ENCODE measurements at places on chromosomes 2 and 18.

DNA sequence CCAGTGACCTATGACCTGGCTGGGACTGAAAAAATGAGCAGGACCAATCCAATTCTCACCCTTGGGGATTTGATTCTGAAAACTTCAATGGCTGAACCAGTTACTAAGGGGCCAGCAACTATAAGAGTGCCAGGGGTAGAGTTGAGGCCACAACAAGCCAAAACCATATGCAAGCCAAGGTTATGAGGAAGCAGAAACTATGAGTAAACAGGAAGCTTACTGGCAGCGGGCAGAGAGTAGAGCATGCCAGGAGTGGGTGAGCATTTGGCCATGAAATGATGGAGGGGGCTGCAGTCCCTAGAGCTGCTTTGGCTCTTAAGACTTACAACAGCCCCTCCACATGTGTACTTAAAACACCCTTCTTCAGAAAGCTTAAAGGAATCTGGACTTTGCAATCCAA lies 82.4 kb downstream of the RBMS1 start:
- peak; percentile 28 for DNase-seq

- DNase-seq = no peak
Observed at GRCh38 chr2:134218930-134219658, 34.8 kb upstream of the MGAT5 start.

GRCh38 chr2:236545814-236546480 lies 23.7 kb upstream of the ACKR3 start:
- peak; percentile 33 for DNase-seq

- no peak for DNase-seq
Observed at GRCh38 chr18:22703883-22704585, 229.1 kb upstream of the RBBP8 start.

- DNase-seq = no peak
Observed at GRCh38 chr2:1975060-1975459, 230.7 kb upstream of the PXDN start.

DNA sequence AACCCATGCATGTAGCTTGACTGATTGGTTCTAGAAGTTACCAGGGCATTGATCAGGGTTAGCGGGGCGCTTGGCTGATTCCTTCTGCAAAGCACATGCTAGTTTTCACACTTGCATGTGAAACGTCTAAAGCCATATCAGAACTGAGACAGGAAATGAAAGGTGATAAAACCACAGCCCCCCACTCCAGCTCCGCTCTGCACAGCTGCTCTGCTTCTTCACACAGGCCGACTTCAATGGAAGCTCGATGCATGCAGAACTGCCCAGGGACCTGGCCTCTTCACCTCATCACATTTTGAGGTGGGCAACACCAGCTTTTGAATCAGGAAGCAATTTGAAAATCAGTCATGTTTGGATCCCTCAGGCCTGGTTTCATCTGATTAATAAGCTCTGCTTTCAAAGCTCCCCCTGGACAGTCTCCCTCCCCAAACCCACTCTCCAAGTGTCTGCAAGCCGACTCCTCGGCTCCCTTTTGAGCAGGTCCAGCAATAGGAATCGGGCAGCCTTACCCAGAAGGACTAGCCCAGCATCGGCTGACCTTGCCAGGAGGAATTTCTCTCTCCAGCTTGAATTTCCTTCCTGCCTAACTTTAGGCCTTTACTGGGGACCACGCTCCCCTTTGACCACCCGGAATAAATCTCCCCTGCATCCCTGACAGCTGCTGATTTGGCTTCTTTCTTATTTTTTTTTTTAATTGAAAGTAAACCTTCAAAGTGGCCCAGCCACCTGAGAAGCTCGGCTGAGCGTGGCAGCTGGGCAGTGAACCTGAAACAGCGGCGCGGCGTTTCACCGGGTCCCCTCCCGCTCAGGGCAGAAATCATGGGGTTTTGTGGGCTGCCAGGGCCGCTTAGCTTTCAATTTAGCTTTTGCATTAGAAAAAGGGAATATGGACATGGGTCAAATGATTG lies 31.7 kb downstream of the HRH4 start:
- DNase-seq = no peak

GRCh38 chr2:215664847-215665525 lies 229.1 kb upstream of the FN1 start:
- no peak for DNase-seq

- no peak for DNase-seq
Observed at GRCh38 chr2:236642125-236642524, 72.5 kb downstream of the ACKR3 start.

- no peak for DNase-seq
Observed at GRCh38 chr2:188349019-188349418, 57.3 kb downstream of the GULP1 start.

DNA sequence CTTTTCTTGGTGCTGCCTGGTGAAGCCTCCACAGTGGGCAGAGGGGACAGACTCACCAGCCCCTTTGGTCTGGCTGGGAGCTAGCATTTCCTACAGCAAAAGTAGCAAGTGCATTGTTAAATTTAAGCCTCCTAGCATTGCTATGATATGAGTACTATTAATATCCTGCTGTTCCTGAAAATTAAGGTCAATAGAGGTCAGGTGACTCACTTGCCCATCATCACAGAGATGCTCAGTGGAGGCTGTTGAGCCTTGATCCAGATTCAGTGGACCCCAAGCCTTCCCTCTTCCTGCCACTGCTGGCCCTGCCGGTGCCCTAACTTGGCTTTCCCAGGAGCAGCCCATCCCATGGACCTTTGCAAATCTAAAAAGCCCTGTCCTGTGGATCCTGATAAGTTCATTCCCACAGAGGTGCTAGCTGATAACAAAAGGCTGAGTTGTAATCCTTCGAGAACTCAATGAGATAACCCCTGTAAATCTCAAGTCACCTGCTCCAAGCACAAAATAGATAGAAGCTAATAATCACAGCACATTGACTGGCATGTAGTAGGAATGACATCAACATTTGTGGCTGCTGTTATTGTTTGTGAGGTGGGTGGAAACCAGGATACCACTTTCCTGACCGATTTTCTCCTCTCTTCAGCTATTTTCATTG lies 84.4 kb downstream of the THNSL2 start:
- DNase-seq = no peak

- DNase-seq = no peak
Observed at GRCh38 chr18:35514752-35515459, 17.1 kb upstream of the INO80C start.

DNA sequence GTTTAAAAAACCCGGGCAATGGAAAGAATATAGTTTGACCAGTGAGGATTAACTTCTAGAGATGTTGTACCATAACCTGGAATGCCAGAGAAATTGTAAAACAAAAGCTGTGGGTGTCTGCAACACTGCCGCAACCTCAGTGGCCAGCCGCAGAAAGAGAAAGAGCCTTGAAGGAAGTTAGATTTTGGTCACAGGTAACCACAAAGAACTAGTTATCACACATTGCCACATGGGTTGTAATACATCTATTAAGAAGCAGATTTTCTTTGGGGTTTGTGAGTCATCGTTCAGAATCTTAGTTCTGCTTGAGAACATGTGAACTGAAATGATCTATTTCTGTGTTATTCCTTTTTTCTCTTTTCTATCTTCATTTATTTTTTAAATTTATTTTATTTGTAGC lies 222.9 kb upstream of the AGAP1 start:
- DNase-seq = peak; percentile 49

- DNase-seq = no peak
Observed at GRCh38 chr2:76579911-76580310, 869.2 kb upstream of the GCFC2 start.

GRCh38 chr2:55311444-55311870 lies 42.4 kb upstream of the MTIF2 start:
- no peak for DNase-seq

DNA sequence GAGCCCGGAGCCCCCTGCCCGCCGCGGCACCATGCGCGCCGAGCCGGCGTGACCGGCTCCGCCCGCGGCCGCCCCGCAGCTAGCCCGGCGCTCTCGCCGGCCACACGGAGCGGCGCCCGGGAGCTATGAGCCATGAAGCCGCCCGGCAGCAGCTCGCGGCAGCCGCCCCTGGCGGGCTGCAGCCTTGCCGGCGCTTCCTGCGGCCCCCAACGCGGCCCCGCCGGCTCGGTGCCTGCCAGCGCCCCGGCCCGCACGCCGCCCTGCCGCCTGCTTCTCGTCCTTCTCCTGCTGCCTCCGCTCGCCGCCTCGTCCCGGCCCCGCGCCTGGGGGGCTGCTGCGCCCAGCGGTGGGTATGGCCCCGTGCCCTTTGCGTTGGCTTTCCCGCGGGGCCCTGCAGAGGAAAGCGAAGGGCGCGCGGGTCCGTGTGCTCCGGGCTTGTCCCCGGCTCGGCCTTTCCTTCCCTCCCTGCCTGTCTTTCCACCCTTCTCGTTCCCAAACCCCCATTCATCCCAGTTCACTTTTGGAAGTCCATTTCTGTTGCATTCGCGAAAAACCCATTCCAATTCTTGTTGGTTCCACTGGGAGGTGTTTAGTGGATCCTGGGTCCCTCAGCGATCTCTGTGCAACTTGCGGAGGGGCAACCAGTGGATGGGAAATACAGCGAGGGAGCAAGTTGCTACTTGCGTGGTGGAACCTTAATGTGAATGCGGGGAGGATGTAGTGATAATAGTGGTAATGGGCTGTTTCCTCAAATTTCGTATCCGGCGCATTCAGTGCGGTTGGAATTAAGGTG lies 599 bp downstream of the ADAM23 start:
- DNase-seq = peak; percentile 4

DNA sequence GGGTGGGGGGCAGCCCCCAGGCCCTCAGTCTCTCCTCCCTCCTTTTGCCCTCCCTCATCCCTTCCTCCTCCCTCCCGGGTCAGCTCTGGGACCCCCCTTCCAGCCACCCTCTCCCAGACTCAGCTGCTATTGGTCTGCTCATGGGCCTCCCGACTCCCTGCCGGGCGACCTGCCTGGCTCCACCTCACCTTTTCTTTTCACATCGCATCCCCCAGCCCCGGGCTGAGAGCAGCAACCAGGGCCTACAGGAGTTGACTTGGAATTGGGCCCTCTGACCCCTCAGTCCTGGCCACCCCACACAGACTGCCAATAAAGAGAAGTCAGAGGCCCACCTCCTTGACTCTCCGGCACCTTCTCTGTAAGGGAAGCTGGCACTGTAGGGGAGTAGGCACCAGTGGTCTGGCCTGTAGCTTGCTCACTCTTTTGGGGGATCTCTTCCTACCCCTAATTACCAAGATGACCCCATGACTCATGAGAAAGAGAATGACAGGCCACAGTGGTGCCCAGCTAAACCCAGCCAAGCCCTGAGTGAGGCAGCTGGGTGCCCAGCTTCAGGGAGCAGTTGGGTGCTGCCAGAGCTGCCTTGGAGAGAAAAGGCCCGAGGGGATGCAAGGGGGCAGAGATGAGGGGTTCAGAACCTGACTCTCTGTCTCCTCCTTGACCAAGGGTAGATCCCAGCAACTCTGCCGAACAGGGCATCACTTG lies 2.0 kb upstream of the ECEL1 start:
- no peak for DNase-seq

GRCh38 chr18:79775441-79776221 lies 22.1 kb upstream of the KCNG2 start:
- DNase-seq = no peak

DNA sequence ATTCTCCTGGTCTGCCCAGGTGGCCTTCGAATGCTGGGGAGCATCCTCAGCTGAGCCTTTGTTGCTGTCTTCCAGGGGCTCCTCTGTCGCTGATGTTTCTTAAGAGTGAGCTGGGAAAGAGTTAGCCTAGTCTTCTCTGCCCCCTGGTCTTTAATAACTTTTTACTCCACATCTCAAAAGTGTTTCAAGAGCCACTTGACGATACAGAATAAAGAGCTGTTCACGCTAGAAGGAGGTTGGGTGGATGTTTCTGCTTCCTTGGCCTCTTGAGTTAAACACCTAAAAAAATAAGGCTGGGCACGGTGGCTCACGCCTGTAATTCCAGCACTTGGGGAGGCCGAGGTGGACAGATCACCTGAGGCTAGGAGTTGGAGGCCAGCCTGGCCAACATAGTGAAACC lies 2.8 kb upstream of the BUB1 start:
- DNase-seq = no peak

GRCh38 chr2:219698748-219699439 lies 71.5 kb downstream of the SLC4A3 start:
- DNase-seq = no peak

- no peak for DNase-seq
Observed at GRCh38 chr2:14297340-14297739, 335.2 kb upstream of the LRATD1 start.

DNA sequence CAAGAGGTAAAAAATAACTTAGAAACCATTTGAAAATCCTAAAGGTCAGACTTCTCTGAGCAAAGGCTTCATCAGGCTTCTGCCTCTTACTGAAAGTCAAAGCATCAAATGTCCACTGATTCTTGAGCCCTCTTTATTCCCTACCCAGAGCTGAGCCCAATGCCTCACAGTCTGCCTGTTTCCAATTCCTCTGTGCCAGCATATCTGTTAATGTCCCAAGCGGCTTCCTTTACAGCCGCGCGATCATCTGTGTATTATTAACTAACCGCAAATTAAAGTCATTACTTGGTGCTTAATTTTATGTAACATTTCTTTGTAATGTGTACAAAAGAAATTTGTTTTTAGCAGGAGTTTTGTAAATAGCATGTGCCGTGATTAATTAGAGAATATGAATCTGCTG lies 418.8 kb upstream of the HNRNPA3 start:
- no peak for DNase-seq

- no peak for DNase-seq
Observed at GRCh38 chr2:27003007-27003406, 29.8 kb upstream of the TMEM214 start.

DNA sequence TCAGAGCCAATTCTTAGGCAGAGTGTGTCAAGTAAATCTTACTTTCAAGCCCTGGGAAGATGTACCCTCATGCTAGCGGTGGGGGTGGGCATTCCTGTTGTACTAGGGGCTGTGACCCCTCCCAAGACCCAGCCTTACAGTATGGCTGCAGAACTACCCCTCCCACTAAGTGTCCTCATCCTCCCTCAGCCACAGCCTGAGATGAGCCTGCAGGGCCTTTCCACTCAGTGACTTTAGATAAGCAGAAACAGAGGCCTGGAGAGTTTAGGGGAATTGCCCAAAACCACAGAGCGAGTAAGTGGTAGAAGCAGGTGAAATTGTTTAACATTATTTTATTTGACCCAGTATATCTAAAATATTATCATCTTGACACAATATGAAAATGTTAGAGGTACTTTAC lies 36.6 kb downstream of the TTC32 start:
- DNase-seq = no peak

- no peak for DNase-seq
Observed at GRCh38 chr2:216629784-216630183, 3.4 kb upstream of the IGFBP2 start.

DNA sequence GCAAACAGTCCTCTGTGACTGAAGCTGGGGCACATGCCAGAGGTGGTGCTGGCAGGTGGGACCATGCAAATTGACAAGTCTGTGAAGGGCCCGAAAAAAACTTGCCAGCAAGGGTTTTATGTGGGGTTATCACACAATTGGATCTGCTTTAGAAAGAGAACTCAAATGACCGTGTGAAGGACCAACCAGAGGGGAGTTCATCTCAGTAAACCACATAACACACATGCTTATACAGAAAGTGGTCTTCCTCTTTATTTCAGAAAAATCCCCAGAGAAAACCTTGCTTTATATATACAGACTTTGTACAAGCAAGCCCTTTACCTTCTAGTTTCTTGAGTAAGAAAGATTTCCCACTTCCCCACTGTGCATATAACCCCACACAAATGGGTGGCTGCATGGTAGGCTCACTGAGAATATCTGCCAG lies 46.7 kb downstream of the KIDINS220 start:
- DNase-seq = no peak

- DNase-seq = no peak
Observed at GRCh38 chr2:10054976-10055375, 11.6 kb downstream of the KLF11 start.

GRCh38 chr18:77168811-77169311 lies 36.3 kb upstream of the MBP start:
- no peak for DNase-seq

- no peak for DNase-seq
Observed at GRCh38 chr2:34107811-34108210, 508.7 kb upstream of the FAM98A start.

Data from KG1 (cell line).